Stimulated activated CD4-positive, alpha-beta T cell treated with anti-CD3 and anti-CD28 coated beads, Interleukin-1b, Interleukin-23, amount 100 ng/mL, for 1 hour (primary cell): ENCODE measurements at places on chromosomes 4 and X.

DNA sequence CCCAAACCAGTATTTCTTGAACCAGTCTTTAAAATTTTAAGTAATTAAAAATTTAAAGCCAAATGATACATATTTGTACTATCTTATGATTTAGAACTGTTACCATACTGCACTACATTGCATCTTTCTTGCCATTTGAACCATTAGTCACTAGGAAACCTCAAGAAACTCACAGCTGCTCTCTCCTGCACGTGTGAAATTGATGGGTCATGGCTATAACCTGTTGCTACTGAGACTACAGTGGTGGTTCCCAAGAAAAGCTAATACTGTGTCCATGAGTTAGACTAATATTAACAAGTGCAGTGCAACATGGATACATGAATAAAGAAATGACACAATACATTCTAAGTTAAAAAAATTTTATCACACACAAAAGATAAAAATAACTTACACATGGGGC lies 88.4 kb downstream of the PDE5A start:
- DNase-seq: no peak

DNA sequence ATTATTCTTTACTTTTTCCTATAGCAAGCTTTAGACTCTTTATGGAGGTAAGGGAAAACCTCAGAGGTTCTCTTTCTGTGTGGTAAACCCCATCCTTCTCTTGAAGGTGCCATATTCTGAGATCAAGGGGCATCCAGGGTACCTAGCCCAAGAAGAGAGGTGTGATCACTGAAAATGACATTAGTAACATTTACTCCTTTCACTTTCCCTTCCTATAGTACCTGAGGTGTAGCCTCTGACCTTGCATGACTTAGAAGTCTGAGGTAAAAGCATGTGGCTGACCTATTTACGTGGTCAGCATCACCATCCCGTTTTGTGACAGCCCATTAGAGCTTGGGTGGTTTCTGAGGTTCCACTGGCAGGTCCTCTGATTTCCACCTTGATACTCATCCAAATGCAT lies 25.7 kb downstream of the SGMS2 start:
- no peak for DNase-seq

- no peak for DNase-seq
Measured at GRCh38 chrX:112714357-112714918, 34.7 kb upstream of the LHFPL1 start.

DNA sequence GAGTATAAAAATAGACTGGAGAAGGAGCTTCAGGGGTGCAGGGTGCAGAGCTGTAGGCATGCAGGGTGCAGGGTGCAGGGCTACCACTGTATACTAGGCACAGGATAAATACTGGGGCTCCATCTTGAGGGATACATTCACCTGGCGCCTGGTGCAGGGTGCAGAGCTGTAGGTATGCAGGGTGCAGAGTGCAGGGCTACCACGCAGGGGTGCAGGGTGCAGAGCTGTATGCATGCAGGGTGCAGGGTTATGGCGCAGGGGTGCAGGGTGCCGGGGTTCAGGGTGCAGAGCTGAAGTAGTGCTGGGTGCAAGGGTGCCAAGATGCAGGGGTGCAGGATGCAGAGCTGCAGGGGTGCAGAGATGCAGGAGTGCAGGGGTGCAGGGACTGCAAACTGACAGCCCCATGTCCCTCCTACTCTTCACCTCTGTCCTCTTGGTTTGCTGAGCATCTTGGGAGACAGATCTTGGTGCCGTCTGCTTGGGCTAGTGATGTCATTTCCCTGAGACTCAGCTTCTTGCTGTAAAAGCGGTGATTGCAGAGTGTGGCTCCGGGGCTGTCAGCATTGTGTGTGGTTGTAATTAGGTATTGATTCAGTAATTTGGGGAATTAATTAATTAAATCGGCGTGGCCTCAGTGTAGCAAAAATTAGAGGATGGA lies 91.2 kb downstream of the ADRA2C start:
- DNase-seq: no peak

DNA sequence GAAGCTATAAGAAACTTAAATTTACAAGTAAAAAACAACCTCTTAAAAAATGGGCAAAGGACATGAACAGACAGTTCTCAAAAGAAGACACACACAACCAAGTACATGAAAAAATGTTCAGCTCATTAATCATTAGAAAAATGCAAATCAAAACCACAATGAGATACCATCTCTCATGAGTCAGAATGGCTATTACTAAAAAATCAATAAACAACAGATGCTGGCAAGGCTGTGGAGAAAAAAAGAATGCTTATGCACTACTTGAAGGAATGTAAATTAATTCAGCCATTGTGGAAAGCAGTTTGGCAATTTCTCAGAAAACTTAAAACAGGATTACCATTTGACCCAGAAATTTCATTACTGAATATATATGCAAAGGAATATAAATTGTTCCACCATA lies 666.3 kb upstream of the GRIA3 start:
- no peak for DNase-seq

DNA sequence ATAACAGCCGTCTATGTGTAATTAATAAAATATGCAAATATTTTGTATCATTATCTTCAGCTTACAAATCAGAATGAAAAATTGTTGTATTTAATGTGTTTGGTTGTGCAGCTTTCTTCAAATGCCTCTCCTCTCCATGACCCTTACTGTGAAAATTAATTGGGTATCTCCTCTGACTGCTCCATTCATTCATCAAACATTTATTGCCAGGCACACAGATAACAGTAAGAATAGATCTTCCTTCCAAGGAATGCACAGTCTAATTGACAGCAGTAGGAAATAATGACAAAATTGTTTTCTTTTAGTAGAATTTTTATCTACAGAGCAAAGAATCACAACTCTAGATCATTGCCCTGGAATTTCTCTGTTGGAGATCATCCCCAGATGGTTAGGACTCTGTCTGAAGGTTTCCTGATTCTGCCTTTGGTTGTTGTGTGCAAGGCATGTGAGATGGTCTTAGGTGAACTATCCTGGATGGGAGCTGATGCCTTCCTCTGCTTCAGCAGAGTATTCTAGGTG lies 395.0 kb upstream of the FAT1 start:
- DNase-seq: no peak

GRCh38 chr4:58738375-58738774 lies 1628.2 kb upstream of the IGFBP7 start:
- no peak for DNase-seq

GRCh38 chrX:68536429-68536828 lies 37.6 kb downstream of the YIPF6 start:
- DNase-seq: no peak

DNA sequence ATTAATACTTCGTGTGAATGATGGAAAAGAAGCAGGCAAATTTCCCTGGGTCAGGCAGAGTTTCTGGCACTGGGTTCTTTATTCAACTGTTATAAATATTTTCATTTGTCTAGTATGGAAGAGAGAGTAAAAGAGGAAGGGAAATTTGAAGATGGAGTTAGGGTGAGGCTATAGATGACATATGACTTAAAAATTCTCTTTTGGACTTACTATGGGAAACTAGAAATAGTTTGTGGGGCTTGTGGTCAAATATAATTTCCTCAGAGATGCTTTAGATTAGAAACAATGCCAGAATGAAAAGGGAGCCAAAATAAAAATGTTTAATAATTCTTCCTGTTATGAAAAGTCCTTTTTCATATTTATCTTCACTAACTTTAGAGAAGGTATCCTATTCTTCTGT lies 103.2 kb downstream of the GC start:
- DNase-seq: no peak
